Epithelial cell of esophagus (primary cell): ENCODE measurements at places on chromosomes 3 and 15.

- no peak for DNase-seq
Measured at GRCh38 chr3:77091809-77092208, 51.9 kb downstream of the ROBO2 start.

DNA sequence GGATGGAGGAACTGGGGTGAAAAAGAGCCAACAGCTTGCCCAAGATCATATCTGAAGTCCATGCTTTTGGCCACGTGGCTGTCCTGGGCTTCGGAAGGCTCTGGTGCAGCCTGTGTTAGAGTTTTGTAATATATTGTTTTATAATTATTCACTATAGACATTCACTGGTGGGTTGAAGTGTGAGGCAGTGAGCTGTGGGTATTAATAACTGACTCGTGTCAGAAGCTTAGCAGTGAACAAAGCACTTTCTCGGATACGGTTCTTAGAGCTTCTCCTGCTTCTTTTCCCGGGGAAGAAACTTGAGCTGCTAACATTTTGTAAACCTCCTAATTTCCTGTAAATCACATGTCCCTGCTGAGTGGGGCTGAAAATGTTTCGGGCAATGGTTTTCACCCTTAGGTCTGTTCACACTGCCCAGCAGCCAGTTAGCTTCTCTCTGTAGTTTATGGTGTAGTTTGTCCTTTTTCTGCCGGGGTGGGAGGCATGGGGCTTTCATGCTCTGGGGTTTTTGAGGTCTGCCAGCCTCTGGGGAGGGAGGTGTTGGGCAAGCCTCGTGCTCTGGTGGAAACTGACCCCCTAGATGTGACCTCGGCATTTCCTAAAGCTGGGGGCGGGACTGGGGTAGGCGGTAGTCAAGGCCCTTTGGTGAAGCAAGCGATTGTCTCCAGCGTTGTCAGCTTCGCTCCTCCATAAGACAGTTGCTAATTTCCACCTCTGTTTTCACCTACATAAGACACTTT, 1.7 kb downstream of the MRAS start:
- DNase-seq = no peak

GRCh38 chr15:96448923-96449322, 118.4 kb downstream of the NR2F2 start:
- DNase-seq = no peak

DNA sequence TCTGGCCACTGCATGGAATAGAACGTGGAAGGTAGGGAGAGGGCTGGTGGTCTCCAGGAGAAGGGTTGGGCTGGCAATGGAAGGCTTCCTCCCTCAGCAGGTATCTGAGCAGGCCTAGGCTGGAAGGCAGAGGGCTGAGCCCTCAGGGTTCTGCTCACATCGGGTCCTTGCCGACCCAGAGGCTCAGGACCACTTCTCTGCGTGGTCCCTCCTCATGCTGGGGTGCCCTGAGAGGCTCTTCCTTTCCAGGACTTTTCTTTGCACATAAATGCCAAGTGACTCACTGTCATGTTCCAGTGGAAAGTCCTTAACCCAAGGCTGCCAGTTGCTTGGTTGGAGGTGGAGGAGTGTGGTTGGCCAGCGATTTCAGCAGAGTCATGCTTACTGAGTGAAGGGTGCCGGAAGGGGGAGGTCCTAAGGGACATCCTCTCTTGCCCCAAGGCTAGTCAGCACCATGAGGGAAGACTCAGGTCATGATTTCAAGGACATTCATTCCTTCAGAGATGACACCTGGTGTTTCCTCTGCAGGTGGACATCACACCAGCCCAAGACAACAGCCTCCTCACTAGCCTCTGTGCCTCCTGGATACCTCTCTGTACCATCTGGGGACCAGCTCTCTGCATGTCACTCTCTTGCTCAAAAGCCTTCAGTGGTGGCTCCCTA, 8.2 kb downstream of the SLC6A6 start:
- DNase-seq = peak; percentile 75

GRCh38 chr15:59014068-59014467, 26.6 kb downstream of the RNF111 start:
- no peak for DNase-seq

GRCh38 chr15:70474471-70475406, 288.6 kb downstream of the UACA start:
- peak; percentile 94 for DNase-seq

- DNase-seq = no peak
Measured at GRCh38 chr15:78276064-78276943, 11.9 kb downstream of the DNAJA4 start.

GRCh38 chr15:94105760-94106159, 125.6 kb upstream of the MCTP2 start:
- peak; percentile 76 for DNase-seq

DNA sequence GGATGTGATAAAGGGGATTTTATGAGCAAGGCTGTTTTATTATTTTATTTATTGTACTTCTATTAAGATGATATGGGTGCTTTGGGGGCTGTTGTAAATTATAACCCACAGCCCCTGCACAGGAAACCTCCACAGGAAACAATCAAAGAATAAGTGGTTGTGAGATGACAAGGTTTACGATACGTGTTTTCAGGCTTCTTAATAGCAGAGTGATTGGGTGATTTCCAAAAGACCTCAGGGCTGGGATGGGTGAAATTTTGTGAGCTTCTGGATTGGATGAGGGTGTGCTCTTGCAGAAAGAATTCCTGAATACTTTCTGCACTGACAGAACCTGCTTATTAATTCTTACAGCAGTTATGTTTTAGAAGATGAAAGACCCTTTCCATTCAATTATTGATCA, 21.4 kb downstream of the CHL1 start:
- no peak for DNase-seq

DNA sequence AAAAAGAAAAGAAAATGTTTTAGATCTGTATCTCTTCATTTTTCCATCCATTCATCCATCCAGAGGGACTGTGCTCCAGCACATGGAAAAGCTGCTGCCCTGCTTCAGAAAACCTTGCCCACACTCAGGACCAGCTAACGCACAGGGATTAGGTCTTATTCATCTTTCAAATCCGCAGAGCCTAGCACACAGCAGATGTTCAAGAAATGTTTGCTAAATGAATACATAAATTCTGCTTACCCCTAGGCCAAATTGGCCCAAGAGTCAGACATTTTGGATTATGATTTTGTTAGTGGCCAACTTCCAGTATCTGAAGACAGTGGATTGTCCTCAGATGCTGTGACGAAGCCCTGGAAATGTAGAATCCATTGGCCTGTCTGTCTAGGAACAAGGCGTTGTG, 71.4 kb downstream of the GHSR start:
- no peak for DNase-seq

- DNase-seq = peak; percentile 41
Measured at GRCh38 chr3:174907027-174907426, 47.9 kb downstream of the NAALADL2 start.
